ENCODE measurements at places on chromosomes 12 and 14.

GRCh38 chr14:31945074-31945613 is 132.0 kb upstream of the ARHGAP5 start:
- H3K27me3 ChIP-seq = no peaks in the 10 kb centered on the region
- H3K4me3 ChIP-seq = no peak overlapping the region
- H3K27ac ChIP-seq = peak overlapping the region; percentile 24
- H3K4me1 ChIP-seq = peaks cover 22% of the 10 kb centered on the region
- no peak for DNase-seq
- no peaks in the 10 kb centered on the region for H3K36me3 ChIP-seq

- H3K36me3 ChIP-seq = no peaks in the 10 kb centered on the region
- H3K4me1 ChIP-seq = no peaks in the 10 kb centered on the region
- H3K4me3 ChIP-seq = no peak overlapping the region
- no peak overlapping the region for H3K27ac ChIP-seq
- no peak for DNase-seq
Observed at GRCh38 chr14:88364710-88365413, 20.6 kb upstream of the SPATA7 start.

DNA sequence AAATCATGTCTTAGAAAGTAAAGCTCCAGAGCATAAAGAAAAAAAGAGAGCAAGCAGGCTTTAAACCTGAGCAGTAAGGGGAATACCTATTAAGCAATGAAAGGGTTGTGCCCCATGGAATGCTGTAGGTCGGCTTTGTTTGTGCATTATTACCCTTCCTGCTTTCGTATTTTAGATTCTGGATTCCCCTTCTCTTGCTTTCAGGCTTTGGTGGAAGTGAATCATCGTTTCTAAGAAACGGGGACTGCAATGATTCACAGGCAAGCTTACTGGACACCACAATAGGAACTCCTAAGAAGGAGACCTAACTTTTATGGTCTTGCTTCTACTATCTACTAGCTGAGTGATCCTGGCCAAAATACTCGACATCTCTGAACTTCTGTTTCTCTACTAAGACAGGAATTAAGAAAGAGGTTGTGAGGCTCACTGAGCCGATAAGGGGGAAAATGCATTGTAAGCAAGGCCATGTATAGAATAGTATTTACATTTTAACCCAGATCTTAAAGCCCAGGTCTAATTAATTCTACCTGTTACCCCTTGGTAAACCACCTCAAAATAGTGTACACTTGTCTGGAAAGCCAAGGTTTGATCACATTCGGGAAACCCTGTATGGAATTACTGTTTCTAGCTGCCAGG is 1.2 kb upstream of the BMAL2 start:
- DNase-seq = no peak
- H3K4me3 ChIP-seq = peak overlapping the region; percentile 82
- H3K36me3 ChIP-seq = peaks cover 16% of the 10 kb centered on the region
- peak overlapping the region; percentile 91 for H3K27ac ChIP-seq

GRCh38 chr12:31655792-31656191 is 3.7 kb upstream of the ETFBKMT start:
- DNase-seq = no peak
- H3K27me3 ChIP-seq = no peaks in the 10 kb centered on the region
- H3K36me3 ChIP-seq = peaks cover 2% of the 10 kb centered on the region
- H3K4me3 ChIP-seq = no peak overlapping the region
- peaks cover 26% of the 10 kb centered on the region for H3K4me1 ChIP-seq

GRCh38 chr12:51777973-51778372 is 70.5 kb downstream of the FIGNL2 start:
- no peaks in the 10 kb centered on the region for H3K36me3 ChIP-seq
- no peak for DNase-seq
- peaks cover 3% of the 10 kb centered on the region for H3K27me3 ChIP-seq
- H3K4me3 ChIP-seq = no peak overlapping the region

DNA sequence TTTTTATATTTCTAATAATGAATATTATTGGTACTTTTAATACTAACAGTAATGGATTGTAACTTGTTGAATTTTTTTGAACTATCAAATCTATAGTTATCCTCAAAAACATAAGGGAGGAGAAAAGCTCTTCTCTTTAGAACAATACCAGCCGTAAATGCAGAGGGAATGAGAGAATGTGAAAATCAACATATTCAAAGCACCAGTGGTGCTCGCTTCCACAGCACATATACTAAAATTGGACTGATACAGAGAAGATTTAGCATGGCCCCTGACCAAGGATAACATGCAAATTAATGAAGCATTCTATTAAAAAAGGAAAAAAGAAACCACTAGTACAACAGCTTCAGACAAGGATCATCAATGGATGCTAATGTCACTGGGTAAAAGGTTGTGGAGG is 15.8 kb downstream of the R3HDM2 start:
- no peaks in the 10 kb centered on the region for H3K27me3 ChIP-seq
- H3K4me3 ChIP-seq = no peak overlapping the region
- H3K36me3 ChIP-seq = peaks cover 29% of the 10 kb centered on the region
- peaks cover 44% of the 10 kb centered on the region for H3K4me1 ChIP-seq
- peak overlapping the region; percentile 58 for H3K27ac ChIP-seq

GRCh38 chr12:130427381-130427887 is 89.7 kb downstream of the PIWIL1 start:
- H3K27ac ChIP-seq = no peak overlapping the region
- H3K36me3 ChIP-seq = no peaks in the 10 kb centered on the region
- H3K27me3 ChIP-seq = no peaks in the 10 kb centered on the region

DNA sequence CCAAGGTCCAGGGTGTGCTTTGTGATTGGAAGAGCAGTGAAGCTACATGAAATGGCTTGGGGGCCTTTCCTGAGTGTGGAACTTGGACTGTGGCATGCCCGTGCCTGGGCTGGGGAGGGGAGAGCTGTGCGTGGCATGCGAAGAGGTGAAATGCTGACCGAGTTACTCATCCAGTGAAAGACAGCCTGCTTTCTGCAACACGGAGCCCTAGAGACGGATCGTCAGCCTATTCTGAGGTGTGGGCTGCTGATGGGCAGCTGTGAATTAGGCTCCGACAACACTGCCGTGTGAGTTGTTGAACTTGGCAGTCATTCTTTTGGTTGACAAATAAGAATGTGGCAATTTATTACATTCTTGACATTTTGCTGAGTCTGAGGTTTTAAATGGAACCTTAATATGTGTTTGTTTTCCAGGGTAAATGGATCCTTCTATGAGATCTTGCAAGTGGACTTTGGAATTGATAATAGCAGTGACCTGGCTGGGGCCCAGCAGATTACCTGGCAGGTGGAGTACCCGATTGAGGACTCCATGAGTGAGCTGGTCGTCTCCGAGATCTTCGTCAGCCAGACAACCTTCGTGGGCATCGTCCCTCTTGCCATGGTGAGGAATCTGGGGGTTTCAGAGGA is 453.9 kb downstream of the AACS start:
- H3K4me3 ChIP-seq = no peak overlapping the region
- H3K27me3 ChIP-seq = no peaks in the 10 kb centered on the region
- no peaks in the 10 kb centered on the region for H3K4me1 ChIP-seq
- no peak overlapping the region for H3K27ac ChIP-seq

DNA sequence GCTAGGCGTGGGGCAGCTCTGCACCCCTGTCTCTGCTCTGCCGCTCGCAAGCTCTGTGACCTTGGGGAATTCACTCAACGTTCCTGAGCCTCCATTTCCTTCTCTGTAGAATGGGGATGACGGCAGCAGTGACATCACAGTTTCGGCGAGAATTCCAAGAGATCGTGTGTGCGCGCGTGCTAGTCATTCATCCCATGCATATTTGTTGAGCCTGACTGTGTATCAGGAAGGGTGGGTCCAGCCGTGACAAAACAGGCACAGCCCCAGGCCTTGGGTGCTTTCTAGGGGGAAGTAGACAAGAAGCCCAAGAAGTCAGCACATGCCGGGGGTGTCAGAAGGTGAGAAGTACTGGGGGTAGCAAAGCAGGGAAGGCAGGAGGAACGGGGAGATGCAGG is 145.6 kb upstream of the NCOR2 start:
- peak overlapping the region; percentile 90 for H3K27ac ChIP-seq
- H3K4me1 ChIP-seq = peaks cover 22% of the 10 kb centered on the region
- DNase-seq = no peak
- H3K36me3 ChIP-seq = no peaks in the 10 kb centered on the region
- H3K27me3 ChIP-seq = peaks cover 2% of the 10 kb centered on the region
- H3K4me3 ChIP-seq = peak overlapping the region; percentile 41

DNA sequence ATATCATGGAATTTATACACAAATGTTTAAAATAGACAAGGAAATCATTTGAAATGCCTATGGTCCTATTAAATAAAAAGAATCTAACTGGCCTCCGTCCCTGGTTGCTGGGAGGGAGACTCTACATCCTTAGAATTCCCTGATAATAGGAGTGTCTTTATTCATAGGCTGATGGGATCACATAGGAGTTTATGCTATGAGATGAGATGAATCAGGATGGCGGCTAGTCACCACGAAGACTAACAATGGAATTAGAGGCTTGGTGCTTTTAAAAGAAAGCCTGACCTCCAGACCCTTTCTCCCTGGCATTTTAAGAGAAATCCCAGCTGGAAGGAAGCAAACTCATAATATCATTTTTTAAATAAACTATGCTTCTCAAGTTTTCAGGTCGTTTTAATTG is 69.7 kb downstream of the SEC23A start:
- no peaks in the 10 kb centered on the region for H3K27me3 ChIP-seq
- DNase-seq = no peak
- peaks cover 63% of the 10 kb centered on the region for H3K36me3 ChIP-seq
- no peak overlapping the region for H3K27ac ChIP-seq

- H3K4me1 ChIP-seq = peaks cover 44% of the 10 kb centered on the region
- no peaks in the 10 kb centered on the region for H3K36me3 ChIP-seq
- peaks cover 94% of the 10 kb centered on the region for H3K27me3 ChIP-seq
- no peak overlapping the region for H3K27ac ChIP-seq
- H3K4me3 ChIP-seq = peak overlapping the region; percentile 17
- DNase-seq = no peak
Observed at GRCh38 chr12:106585521-106586277, 2.9 kb downstream of the RFX4 start.

DNA sequence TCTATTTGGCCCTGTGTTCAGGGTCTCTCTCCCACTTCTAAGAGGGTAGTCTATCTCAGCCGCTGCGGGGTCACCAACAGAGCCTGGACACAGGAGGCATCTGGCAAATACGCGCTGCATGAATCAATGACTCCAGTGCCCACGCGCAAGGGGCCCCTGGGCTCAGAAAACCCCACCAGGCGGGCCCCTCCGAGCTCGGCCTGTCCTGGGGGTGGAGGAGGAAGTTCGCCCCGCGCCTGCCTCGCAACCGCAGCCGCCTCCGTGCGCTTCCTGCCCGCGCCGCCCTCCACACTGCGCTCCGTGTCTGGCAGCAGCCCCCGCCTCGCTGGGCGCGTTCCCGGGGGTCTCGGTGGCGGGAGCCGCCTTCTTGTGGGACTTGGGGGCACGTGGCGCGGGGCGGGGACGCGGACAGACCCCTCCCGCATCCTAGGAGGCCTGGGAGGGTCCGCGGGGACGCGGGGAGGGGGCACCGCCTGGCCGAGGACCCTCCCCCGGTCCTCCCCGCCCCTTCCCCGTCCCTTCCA is 811 bp upstream of the FBRSL1 start:
- H3K4me1 ChIP-seq = peaks cover 63% of the 10 kb centered on the region
- H3K36me3 ChIP-seq = peaks cover 24% of the 10 kb centered on the region
- H3K27ac ChIP-seq = peak overlapping the region; percentile 84
- H3K4me3 ChIP-seq = peak overlapping the region; percentile 75

DNA sequence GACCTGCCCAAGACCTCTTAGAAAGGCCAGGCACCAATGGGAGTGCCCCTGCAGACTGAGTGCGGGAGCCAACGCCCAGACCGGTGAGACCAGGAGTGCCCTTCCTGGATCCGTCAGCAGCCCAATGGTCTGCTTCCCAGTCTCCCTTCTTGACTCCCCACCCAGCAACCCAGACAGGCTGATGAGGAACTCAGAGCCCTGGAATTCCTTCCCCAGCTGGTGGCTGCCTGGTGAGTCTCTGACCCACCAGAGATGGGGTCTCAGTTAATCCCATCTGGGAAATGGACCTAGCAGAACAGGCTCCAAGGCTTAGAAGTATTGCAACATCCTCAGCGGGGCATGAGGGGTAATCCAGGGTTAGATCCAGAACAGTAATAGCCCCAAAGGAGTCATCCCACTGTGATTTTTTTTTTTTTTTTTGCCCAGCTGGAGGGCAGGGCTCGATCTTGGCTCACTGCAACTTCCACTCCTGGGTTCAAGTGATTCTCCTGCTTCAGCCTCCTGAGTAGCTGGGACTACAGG is 1.5 kb upstream of the RASAL1 start:
- peak overlapping the region; percentile 83 for H3K27ac ChIP-seq
- peak overlapping the region; percentile 74 for H3K4me3 ChIP-seq
- H3K27me3 ChIP-seq = peaks cover 8% of the 10 kb centered on the region
- DNase-seq = no peak

GRCh38 chr12:74537126-74537706 is 419 bp upstream of the ATXN7L3B start:
- H3K36me3 ChIP-seq = peaks cover 49% of the 10 kb centered on the region
- no peaks in the 10 kb centered on the region for H3K27me3 ChIP-seq
- H3K27ac ChIP-seq = peak overlapping the region; percentile 99

DNA sequence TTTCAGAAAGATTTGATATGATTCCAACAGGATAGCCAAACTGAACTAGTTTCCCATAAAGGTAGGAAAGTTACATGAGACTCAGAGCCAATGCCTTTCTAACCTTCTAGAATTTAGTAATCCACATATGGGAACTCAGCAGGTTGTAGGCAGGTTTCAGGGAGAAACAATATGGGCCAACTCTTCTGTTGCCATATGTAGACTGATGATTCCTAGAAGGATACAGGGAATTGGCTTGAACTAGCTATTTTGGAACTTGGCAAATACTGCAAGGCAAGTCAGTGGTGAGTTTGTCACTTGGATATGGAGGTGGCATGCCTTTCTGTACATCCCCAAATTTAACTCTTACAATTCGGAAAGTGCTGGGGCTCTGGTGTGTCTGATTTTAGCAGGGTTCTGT is 15.5 kb downstream of the SUDS3 start:
- no peak overlapping the region for H3K4me3 ChIP-seq
- DNase-seq = no peak
- H3K27me3 ChIP-seq = no peaks in the 10 kb centered on the region
- no peaks in the 10 kb centered on the region for H3K4me1 ChIP-seq
- H3K36me3 ChIP-seq = peaks cover 97% of the 10 kb centered on the region

DNA sequence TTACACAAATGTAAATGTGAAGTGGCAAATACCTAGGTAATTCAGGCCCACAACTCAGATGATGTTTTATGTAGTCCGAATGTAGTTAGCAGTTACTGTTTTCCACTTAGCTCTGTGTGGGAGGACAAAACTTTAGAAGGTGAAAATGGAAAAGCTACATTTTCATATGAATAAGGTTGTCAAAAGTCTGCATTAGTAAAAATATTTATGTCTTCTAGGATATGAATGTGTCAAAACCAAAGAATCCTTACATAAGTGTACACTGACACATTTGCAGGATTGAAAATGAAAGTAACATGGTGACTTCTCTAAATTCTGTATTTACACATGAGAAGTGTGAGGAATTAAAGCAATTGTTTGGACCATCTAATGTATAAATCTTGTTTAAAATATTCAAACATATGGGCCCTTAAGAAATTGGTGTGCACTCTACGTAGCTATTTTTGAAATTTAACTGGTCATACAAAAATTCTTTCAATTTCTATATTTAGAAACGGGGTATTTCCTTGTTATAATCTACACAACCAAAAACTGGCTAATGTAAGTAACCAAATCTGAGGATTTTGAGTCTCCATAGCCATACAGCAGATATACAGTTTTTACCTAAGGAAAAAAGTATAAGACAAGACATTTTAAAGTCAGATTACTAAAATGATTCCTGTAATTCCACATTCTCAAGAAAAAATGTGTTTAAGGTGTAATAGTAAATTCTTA is 5.4 kb downstream of the CDKN1B start:
- H3K27me3 ChIP-seq = no peaks in the 10 kb centered on the region
- peaks cover 83% of the 10 kb centered on the region for H3K36me3 ChIP-seq
- DNase-seq = no peak
- peak overlapping the region; percentile 97 for H3K27ac ChIP-seq
- H3K4me3 ChIP-seq = peak overlapping the region; percentile 98

Data from activated T-cell treated with anti-CD3 and anti-CD28 coated beads, Interleukin-2, amount 50 U/mL, for 24 hours (primary cell).